ENCODE measurements at places on chromosomes 1 and 21.

GRCh38 chr1:23868557-23869016 is 497 bp upstream of the FUCA1 start:
- peaks cover 21% of the 10 kb centered on the region for H3K27me3 ChIP-seq
- DNase-seq = no peak
- peaks cover 4% of the 10 kb centered on the region for H3K36me3 ChIP-seq
- peak overlapping the region; percentile 74 for H3K4me3 ChIP-seq
- peaks cover 36% of the 10 kb centered on the region for H3K4me1 ChIP-seq

- DNase-seq = peak; percentile 74
- peaks cover 78% of the 10 kb centered on the region for H3K4me1 ChIP-seq
- H3K27ac ChIP-seq = peak overlapping the region; percentile 82
- peak overlapping the region; percentile 5 for H3K4me3 ChIP-seq
- peaks cover 20% of the 10 kb centered on the region for H3K36me3 ChIP-seq
Observed at GRCh38 chr1:12478612-12478985, 139.4 kb downstream of the DHRS3 start.

DNA sequence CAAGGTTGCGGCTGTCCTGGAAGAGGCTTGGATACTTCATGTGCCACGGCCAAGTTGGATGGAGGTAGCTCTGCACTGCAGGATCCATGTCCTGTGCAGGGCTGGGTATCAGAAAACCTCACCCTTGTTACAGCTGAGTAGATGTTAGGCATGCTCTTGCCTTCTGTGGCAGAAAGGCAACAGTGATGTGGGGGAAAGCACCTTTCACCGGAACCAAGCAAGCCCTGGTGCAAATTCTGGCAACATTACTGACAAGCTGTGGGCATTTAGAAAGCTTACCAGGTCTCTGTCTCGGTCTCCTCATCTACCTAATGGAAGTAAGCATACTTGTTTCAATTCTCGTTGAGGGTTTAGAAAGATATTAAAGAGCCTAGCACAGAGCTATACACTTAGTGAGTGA is 14.5 kb upstream of the CDCA8 start:
- H3K4me1 ChIP-seq = peaks cover 16% of the 10 kb centered on the region
- peaks cover 7% of the 10 kb centered on the region for H3K27me3 ChIP-seq

DNA sequence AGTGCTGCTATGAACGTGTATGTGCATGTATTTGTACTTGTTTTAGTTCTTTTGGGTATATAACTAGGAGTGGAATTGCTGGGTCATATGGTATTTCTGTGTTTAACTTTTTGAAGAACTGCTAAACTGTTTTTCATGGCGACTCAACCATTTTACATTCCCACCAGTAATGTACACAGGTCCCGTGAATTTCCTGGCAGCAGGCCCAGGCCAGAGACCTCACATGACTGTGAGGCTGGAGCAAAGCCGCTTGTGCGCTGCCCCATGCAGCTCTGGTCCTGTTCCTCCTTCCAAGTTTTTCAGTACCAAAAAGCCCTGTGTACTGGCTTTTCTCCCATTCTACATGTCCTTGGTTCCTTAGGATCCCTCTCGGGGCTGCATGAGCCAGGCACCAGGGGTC is 29.6 kb downstream of the ACOT11 start:
- no peaks in the 10 kb centered on the region for H3K36me3 ChIP-seq
- no peaks in the 10 kb centered on the region for H3K4me1 ChIP-seq
- no peak for DNase-seq
- no peak overlapping the region for H3K4me3 ChIP-seq
- H3K27me3 ChIP-seq = no peaks in the 10 kb centered on the region

- no peak for DNase-seq
- H3K27me3 ChIP-seq = no peaks in the 10 kb centered on the region
- no peak overlapping the region for H3K4me3 ChIP-seq
- no peaks in the 10 kb centered on the region for H3K4me1 ChIP-seq
Observed at GRCh38 chr1:159879136-159879535, 16.7 kb upstream of the VSIG8 start.

DNA sequence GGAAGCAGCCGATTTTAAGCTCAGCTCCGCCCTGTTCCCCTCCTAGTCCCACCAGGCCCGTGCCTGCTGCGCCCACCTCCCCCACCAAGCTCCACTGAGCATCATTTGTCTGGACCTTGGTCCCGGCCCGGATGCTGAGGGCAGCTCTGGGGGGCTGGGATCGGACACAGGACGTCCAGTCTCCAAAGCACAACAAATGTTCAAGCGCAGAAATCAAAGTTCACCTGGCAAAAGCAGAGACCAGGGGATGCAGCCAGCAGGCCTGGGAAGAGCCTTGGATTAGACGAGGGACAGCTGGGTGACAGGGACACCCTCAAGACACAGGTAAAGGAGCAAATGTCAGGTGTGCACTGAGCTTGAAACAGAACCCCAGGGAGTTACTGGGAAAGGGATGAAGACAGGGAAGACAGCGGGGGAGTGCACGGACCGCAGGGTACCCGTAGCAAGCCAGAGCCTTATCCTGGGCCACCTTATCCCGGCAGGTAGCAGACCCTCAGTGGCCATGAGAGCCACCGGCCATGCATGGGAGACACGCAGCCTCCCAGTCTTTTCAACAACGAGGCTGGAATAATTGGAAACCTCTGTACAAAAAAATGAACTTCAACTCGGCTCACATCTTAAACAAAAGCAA is 22.2 kb upstream of the TMEM52 start:
- H3K36me3 ChIP-seq = no peaks in the 10 kb centered on the region
- no peak overlapping the region for H3K4me3 ChIP-seq
- peaks cover 2% of the 10 kb centered on the region for H3K4me1 ChIP-seq
- DNase-seq = no peak
- no peaks in the 10 kb centered on the region for H3K27me3 ChIP-seq
- H3K27ac ChIP-seq = no peak overlapping the region

DNA sequence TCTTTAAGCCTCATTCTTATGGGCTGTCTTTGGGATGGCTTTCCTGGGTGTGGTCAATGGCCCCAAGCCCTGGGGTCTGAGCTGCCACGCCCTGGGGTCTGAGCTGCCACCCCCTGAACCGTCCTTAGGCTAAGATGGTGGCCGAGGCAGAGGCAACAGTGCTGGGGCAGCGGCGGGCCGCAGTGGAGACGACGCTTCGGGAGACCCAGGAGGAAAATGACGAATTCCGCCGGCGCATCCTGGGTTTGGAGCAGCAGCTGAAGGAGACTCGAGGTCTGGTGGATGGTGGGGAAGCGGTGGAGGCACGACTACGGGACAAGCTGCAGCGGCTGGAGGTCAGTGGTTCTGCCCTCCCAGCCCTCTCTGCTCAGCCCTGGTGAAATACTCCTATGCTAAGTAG is 10.3 kb upstream of the TUFT1 start:
- H3K36me3 ChIP-seq = no peaks in the 10 kb centered on the region
- no peaks in the 10 kb centered on the region for H3K27me3 ChIP-seq
- no peak for DNase-seq
- no peaks in the 10 kb centered on the region for H3K4me1 ChIP-seq

Data from activated CD8-positive, alpha-beta memory T cell treated with anti-CD3 and anti-CD28 coated beads, Interleukin-2, amount 10 ng/mL, durations not matched to agents 7 days and 5 days (primary cell).